Smooth muscle cell of the brain vasculature (primary cell): ENCODE measurements at places on chromosomes 3 and 15.

DNA sequence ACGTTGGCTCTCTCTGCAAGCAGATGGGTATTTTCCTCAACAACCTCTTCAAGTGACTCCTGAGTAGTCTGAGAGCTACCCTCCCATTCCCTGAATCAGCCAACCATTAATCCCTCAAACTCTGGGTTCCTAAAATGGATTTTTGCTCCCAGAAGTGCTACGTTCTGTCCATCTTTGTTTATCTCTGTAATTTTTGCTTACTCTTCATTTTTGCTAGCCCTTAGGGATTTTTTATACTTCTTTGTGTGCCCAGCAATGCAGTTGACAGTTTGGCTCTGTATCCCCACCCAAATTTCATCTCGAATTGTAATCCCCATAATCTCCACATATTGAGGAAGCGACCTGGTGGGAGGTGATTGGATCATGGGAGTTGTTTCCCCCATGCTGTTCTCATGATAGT, 35.4 kb upstream of the COL6A5 start:
- no peak for DNase-seq

DNA sequence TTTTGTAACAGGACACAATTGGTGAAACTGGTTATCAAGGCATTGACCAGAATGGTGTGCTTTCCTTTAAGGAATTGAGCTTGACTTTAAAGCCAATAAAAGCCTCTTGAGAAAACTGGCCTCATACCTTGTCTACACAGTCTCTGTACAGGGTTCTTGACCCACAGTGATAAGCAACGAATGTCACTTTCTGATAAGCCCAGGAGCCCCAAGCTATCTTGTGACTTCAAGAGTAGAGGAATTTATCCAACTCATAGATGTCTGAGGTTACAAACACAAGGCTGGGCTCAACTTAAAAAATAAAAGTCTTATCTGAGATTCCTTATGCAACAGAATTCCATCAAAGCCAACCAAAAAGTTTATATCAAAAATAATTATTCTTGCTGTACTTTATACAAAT, 212.1 kb downstream of the GBE1 start:
- no peak for DNase-seq

- no peak for DNase-seq
These were observed 18.2 kb downstream of the HOMER2 start for GRCh38 chr15:82934100-82934880.

DNA sequence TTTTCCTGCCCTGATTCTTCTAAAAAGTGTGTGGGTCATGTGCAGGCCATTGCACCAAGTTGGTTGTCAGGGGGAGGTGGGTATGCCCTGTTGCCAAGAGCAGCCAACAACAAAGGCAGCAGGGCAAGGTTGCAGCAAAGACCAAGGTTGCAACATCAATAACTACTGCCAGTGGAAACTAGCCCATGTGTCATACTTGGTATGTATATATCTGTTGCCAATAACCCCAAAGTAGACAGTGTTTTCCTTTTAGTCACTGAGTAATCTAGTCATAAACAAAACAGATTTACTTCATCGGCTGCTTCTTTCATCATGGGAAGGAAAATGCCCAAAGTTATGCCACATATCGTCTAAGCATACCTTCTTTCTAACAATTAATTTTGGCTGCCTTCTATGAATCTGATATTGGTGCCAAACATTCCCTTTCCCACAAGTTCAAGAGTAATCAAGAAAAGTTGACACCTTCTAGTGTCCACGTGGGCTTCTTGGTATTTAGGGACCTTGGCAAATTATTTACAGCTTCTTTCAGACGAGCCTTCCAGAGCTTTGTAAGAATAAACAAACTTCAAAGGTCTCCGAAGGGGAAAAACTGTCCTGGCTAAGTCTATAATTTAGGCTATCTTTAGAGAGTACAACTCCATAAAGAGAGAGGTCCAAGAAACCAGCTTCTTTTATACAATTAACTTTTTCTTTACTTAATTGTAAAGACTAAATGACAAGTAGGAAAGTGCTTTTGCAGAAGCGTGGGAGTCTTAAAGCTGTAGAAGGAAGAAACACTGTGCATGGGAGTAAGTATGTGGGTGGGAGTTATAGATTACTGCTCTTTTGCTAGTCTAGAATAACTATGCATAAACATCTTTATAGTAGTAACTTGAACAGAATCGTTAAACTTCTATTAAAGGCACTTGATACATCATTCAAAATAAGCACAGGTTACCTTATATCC, 10.0 kb upstream of the MBNL1 start:
- DNase-seq: peak; percentile 62

GRCh38 chr15:58608129-58608590, 141.3 kb downstream of the ADAM10 start:
- DNase-seq: no peak

DNA sequence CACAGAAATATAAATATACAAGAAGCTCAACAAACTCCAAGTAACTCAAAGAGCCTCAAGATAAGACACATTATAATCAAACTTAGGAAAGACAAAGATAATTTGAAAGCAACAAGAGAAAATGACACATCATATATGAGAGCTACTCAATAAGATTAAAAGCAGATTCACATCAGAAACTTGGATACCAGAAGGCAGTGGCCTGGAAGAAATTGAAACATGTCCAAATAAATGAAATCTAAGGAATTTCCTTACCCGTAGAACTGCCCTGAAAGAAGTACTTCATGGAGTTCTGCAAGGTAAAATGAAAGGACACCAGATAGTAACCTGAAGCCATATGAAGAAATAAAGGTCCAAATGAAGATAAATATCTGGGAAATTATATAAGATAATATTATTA, 113.9 kb downstream of the LSAMP start:
- no peak for DNase-seq

DNA sequence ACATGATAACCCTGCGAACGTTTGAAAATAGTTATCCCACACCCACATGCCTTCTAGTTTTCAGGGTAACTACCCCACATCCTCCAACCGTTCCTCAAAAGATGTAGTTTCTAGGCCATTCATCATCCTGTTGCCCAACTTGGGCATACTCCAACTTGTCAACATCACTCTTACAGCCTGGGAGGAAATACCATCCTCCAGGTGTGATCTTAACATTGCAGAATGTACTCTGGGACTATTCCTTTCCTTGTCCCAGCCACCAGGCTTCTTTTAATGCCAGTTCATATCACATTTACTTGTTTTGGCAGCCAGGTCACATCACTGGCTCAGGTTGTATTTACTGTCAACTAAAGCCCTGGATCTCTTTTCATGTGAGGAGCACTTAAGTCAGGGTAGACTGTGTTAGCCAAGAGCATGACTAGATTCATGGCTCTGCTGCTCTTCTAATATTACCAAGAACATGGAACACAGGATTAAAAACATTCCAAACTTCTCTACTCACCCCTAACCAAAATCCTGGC, 4.0 kb upstream of the DENND6A start:
- no peak for DNase-seq

- DNase-seq: no peak
These were observed 138.9 kb upstream of the COL8A1 start for GRCh38 chr3:99499235-99500158.

- DNase-seq: no peak
These were observed 3.7 kb upstream of the ALDH1A3 start for GRCh38 chr15:100875976-100876375.

DNA sequence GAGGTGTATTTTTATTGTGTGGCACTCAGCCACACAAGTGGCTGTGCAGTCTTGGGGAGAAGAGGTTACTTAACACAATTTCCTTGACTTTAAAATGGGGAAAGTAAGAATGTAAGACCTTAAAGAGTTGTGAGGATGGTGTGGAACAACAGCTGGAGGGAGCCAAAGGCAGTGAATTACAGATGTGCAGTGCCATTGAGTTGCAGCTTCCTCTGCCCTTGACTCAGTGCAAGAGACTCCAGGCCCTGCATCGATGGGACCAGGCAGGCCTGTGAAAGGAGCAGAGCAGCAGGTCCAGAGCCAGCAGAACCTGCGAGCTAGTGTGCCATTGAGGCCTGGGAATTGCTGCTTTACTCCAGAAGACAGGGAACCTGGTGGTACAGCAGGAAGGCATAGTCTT, 27.2 kb downstream of the EEFSEC start:
- no peak for DNase-seq

- DNase-seq: no peak
These were observed 14.4 kb downstream of the TNFAIP8L3 start for GRCh38 chr15:51080286-51080685.

DNA sequence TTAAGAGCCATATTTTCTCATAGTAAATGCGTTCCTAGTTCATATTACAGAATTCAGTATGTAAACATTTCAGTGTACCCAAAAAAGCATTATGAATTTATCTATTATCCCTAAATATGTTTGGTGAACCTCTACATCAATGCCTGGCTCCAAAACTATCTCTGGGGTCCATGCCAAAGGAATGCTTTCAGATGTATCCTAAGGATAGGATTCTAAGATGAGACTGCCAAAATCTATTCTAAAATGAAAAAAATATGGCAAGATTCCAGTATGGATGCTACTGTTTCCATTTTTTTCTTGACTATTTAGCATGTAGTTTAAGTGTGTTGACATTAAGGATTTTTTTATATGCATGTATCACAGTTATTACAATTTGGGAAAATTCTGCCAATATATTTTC, 18.8 kb downstream of the EIF5A2 start:
- DNase-seq: no peak

DNA sequence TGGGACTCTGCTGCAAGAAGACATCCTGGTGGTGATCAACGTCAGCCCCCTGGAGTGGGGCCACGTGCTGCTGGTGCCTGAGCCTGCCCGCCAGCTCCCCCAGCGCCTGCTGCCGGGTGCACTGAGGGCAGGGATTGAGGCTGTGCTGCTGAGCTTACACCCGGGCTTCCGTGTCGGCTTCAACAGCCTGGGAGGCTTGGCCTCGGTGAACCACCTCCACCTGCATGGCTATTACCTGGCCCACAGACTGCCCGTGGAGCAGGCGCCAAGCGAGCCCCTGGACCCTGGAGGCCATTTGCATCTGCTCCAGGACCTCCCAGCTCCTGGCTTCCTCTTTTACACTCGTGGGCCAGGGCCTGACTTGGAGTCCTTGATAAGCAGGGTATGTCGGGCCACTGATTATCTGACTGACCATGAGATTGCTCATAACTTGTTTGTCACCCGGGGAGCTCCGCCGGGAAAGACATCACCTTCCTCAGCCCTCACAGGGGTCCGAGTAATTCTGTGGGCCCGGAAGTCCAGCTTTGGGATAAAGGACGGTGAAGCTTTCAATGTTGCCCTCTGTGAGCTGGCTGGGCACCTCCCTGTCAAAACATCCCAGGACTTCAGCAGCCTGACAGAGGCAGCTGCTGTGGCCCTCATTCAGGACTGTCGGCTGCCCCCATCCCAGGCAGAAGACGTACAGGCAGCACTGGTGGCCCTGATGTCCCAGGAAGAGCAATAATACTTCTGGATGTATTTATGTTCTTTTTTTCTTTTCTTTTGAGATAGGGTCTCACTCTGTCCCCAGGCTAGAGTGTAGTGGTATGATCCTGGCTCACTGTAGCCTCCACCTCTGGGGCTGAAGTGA, 7.6 kb downstream of the GDPGP1 start:
- no peak for DNase-seq

DNA sequence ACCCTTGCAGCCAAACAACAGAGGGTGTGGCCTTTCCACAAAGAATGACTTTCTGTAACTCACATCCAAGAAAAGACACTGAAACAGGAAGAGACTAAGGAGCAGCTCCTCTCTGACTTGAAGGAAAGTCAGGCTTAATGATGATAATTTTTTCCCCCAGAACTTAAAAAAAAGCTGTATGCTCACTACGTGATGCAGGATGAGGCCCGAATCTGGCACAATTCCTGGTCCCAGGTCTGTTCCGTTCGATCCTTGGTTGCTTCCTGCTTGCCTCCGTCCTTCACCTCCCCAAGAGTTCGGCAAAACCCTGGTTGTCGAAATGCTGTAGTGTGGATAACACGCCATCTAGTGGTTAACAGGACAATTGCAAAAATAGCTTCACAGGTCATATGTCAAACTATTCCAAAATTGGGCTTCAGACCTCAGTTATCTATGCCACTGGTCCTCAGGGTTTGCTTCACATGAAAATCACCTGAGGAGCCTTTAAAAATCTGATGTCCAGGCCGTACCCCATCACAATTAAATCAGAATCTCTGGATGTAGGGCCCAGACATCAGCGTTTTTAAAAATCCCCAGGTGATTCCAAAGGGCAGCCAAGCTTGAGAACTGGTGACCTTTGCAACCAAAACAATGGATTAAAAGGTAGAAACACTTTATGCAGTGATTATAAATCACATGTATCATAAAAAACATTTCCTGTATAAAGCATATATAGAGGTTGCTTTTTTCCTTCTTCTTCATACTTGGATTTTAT, 28.1 kb upstream of the SYNM start:
- peak; percentile 55 for DNase-seq

DNA sequence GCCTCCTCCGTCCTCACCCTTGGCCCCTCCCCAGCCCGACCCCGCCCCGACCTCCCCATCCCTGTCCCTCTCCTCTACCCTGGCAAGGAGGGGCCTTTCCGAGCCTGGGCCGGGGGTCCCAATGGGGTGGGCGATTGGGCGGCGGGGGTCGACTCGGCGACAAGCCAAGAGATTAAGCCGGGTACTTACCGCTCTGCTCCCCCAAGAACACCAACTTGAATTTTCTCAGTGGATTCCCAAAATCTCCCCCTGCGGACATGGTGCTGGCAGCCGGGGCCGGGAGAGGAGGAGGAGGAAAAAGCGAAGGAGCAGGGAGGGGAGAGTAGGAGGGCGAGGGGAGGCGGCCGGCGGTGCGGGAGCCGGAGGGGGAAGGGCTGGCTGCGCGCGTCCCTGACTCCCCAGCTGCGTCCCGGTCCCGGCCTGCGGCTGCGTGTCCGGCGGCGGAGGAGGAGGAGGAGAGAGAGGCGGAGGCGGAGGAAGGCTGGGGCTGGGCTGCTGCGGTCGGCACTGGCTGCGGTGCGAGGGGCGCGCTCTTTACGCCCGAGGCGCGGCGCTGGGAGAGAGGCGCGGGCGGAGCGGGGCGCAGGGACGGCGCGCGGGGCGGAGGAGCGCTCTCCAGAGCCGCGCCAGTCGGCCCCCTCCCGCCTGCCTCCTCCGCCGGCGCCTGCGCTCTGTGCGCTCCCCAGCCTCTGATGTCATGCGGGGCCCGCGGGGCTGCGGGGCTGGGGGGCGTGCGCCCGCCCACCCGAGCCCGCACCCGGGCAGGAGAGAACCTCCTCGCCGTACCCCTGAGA, at the start of gene RAB6B:
TSS of gene RAB6B (minus strand) at position 675 of the 794 bp plus-strand sequence. CDS start at position 259, 416 bp downstream.
- DNase-seq: no peak

DNA sequence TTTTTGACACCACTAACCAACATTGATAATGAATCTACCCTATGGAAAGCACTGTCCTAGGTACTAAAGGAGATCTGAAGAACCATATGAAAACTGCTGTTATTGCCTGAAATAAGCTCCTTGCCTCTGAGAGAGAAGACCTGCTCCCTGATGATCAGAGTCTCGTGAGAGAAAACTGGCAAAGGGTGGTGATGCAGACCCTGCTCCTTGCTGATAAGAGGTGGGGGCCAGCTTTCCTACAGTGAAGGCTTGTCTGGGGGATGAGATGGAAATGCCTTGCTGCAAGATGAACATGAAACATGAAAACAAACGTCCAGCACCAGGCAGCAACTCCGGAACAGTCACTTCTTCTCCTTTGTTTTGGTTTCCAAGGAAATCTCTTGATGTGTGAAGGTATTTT, 31.9 kb downstream of the RASGRP1 start:
- no peak for DNase-seq

DNA sequence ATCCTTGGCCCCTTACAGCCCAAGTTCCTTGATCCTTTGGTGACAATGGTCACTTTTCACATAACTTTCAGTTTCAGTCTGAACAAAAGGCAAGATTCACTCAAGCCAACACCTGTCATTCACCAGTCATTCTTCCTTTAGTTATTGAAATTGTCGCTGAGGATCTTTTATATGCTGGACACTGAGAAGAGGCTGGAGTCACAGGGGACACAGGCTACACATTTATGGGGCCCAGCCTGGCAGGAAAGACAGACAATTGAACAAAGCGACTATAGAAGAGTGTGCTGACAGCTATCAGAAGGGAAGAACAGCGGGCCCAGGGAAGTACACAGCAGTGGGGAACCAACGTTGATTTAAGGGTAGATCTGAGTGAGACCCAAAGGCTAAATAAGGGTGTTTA, 69.8 kb upstream of the PROK2 start:
- DNase-seq: no peak
